Endothelial cell of coronary artery (primary cell): ENCODE measurements at places on chromosomes 5 and 9. TPM values are rescaled to one million over a fixed set of nuclear protein-coding genes. Genes with fewer than 3 reads are reported as not detected.

The CTNND2 gene
- total RNA-seq = not detected in 2 replicates

The PIP5KL1 gene
- 0.18 and 1.0 TPM in 2 replicates for total RNA-seq

The SPATA31E1 gene
- total RNA-seq = not detected in 2 replicates

The CCDC192 gene
- not detected in 2 replicates for total RNA-seq

The SYK gene
- total RNA-seq = not detected in 2 replicates

The SUSD3 gene
- 0.09 and 0.19 TPM in 2 replicates for total RNA-seq
